ENCODE measurements at places on chromosomes 7 and 10.

- DNase-seq = no peak
Measured at GRCh38 chr10:27844223-27844622, 98.6 kb upstream of the MKX start.

DNA sequence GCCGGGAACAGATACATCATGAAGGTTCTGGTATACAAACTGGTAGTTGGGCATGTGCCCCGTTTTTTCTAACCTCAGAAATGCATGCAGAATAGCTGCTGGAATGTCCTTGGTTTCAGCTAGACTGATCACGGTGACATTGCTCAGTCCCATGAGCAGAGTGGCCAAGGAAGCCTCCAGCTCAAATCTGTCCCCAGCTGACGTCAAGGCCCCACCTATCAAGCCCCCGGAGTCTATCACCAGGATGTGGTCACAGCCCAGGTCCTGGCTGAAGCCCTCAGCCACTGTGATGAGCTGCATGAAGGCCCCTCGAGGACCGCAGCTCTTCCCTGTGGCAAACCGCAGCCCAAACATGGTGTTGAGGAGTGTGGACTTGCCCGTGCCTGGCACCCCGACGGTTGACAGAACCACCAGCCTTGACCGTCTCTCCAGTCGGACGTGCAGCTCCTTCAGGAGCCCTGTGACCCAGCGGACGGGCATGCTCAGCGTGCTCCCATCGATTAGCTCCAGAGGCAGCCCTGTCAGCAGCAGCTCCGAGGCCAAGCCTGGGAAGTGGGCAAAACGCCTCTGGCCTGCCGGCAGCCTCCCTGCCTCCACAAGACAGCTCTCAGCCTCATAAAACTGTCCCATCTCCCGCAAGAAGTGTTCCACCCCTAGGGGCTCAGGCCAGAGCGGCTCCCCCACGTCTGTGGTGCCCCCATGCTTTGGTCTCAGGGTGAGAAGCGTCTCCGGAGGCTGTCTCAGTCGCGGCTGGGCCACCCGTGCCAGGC lies 7.8 kb upstream of the MRPS24 start:
- DNase-seq = no peak

GRCh38 chr7:27739301-27739908 lies 557 bp upstream of the TAX1BP1 start:
- DNase-seq = no peak

DNA sequence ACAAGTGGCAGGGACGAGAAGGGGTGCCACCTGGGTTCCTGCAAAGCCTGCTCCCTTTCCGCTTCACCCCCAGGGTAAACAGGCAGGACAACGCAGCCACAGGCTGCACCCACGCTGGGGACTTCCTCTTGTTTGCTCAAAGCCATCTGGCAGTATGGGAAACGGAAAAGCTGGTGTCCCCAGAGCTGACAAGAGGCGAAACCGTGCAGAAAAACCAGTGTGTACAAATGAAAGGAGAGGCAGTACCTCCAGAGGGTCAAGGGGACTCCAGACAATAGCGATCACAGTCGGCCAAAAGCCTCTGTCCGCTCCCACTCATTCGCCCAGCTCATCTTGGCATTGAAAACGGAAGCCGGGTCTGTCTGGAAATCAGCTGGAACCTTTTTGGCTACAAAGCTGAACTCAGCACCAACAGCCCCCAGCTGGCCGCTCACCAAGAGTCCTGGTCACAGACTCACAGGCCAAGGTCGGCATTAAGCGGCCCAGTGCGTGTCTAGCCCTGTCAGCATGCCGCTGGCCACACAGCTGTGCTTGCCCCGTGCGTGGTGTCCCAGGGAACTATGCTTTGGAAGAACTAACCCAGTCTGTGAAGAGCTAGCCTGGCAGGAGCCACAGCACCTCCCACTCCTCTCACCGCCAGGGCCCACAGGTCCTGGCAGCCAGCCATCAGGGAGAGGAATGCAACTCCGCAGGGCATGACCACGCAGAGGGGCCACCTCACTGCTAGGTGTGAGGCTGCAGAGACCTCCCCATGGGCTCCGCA lies 10.4 kb downstream of the TNS3 start:
- DNase-seq = no peak

DNA sequence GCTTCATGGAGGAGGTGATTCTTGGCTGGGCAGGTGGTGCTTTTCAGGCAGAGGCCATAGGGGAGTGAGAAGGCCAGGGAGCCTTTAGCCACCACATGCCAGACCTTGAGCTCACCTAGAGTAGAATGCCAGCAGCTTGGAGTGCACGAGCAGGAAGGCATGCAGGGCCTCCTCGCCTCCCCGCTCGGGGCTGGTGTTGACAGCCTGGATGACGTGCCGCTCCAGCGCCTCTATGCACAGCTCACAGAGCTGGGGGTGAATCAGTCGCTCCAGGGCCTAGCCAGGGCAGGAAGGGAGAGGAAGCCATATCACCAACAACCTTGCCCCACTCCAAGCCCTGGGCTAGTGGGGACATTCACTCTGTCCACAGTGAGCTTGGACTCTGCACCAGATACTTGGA lies 15.7 kb downstream of the HPS1 start:
- DNase-seq = no peak

DNA sequence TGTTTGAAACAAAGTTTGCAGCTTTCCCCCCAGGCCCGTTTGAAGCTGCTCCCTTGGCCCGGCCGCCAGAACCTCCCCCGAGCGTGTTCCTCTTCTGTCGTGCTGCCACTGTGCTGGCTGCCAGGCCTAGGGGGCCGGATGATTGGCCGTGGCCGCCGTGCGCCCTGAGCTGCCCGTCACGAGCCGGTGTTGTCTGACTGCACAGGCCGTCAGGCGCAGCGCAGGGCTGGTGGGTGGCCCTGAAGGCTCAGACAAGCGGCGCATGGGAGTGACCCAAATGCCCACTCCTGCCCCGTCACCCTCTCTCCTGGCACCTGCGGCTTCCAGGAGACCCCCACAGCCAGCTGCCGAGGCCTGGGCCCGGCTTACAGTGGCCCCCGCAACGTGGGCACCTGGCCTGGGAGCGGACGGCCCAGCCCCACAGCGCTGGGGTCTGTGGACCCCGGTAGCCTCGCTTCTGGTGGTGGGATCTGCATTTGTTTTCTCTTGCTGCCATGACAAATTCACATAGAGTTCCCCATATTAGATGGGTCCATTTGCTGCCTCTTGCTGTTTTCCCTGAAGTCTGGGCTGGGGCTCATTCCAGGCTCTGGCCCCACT lies 13.1 kb downstream of the JAKMIP3 start:
- DNase-seq = no peak

DNA sequence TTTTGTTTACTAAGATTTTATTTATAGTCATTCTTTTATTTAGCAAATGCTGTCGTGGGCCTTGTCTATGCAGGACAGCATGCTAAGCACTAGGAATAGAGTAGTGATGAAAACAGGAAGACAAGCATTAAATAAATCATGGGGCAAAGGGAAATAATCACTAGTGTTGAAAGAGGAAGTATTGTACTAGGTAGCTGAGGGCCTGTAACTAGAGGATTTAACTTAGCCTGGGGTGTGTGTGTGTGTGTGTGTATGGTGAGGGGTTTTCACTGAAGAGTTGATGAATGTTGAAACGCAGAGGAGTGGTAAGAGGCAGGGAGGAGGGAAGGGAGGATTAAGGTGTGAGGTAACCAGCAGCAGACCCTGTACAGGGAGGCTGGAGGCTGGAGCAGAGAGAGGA lies 446.4 kb downstream of the SDK1 start:
- no peak for DNase-seq

DNA sequence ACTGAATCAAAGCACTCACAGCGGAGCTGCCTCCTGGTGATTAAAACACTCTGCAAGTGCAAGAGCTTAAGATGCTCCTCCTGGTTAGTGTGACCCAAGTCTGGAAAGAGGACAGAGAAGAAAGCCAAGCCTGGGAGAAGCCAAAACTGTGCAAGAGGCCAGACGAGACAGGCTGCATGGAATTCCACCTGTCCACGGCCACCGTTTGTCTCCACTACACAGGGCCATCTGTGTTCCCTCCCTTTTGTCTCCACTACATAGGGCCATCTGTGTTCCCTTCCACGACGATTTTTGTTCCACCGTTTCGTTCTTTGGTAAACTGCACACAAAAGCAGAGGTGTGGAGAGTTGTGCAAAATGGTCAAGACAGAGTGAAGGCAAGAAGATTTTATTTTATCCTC lies 233.0 kb downstream of the DIP2C start:
- DNase-seq = no peak

Measured in stimulated activated CD4-positive, alpha-beta T cell treated with anti-CD3 and anti-CD28 coated beads, Interleukin-15, amount 100 ng/mL, for 1 hour (primary cell).